ENCODE measurements at places on chromosomes 11 and 22.

DNA sequence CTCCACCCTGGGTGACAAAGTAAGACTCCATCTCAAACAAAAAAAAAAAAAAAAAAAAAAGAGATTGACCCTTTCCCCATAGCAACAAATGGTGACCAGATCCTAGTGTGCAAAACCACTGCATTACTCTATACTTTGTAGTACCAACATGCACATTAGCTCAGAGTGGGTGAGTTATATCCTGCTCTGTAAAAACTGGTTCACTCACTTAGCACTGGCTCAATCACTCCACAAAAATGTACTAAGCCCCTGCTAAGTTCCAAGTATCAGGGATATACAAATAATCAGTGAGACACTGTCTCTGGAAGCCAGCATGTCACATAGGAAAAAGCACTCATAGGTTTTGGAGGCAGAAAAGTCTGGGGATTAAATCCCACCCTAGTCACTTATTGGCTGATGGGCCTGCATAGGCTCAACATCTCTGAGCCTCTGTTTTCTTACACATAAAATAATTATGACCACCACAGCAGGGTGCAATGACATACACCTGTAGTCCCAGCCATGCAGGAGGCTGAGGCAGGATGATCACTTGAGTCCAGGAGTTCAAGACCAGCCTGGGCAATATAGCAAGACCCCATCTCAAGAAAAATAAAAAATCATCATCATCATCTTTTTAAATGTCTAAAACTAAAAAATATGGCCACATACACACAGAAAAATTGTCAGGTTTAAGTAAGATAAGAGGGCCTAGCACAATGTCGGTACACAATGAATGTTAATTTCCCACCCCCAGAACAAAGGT, 11.9 kb downstream of the FAM168A start:
- no peak for DNase-seq

DNA sequence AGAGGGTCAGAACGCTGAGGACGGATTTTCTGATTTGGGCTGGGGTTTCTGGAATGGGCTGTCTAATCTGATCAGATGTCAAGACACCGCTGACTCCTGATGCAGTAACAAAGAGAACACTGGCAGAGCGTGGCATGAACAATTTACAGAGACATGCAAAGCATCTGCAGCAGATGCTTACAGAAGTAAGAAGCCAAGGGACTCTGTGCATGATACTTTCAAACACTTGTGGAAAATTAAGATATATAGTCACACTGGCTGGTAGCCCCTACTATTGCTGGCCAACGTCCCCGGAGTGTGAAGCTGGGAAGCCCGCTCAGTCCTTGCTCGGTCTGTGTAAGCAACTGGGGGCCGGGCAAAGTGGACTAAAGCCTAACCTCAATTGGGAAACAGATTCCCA, 903.7 kb downstream of the BRD1 start:
- no peak for DNase-seq

- DNase-seq, result no peak
Measured at GRCh38 chr11:44421090-44421675, 111.2 kb upstream of the ALX4 start.

- DNase-seq, result no peak
Measured at GRCh38 chr11:12090761-12091258, 19.6 kb upstream of the MICAL2 start.

DNA sequence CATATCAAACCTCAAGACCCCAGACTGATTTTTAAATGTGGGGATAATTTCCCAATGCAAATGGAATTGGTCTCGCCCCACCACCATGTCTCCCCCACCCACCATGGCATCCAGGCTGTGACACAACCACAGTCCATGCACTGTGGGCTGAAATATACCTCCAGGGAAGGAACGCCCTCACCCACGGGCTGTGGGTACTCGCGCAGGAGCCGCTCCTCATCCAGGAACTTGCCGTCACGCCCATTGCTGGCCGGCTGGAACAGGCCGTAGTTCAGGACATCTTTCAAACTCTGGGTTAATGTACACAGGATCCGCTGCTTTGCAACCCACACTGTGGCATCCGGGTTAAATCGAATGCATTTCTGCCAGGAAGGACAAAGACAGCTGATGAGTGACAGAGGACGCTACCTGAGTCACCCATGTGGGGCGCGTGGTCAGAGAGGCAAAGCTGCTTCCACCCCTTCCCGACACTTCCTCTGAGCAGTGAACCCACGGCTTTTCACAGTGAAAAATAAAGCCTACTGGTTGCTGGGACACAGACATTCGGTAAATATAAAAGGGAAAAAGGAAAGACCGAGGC, 133.6 kb downstream of the SHANK2 start:
- DNase-seq, result no peak

DNA sequence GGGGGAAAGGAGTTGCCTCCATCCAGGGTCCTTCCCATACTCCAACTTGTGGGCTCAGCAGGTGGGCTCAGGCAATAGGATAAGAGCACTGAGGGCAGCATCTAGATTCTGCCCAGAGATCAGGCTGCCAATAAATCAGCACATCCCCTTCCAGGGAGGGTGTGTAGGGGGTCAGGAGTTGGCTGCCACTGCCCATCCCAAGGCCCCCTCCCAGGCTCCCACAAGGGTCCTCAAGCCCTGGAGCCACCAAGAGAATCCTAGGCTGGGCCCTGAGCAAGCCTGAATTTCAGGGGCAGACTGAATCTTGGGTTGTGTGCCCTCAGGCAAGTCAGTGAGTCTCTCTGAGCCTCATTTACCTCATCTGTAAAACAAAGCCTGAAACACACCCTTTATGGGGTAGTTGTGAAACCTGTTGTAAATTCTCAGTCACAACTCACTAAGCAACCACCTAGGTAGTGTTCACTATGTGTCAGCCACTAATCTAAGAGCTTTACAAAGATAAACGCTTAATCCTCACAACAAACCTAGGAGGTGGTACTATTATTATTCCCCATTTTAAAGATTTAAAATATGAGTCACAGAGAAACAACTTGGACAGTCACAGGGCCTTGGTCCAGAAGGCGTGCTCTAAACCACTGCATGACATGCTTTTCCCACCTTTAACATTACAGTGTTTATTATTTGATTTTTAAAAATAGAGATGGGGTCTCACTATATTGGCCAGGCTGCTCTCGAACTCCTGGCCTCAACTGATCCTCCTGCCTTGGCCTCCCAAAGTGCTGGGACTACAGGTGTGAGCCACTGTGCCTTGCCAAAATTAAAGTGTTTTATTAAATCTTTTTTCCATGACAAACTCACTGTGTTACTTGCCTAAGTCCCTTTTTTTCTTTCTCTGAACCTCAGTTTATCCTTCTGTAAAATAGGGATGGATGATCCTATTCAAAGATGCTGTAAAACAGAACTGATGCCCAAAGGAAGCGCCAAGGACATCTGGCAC, 36.2 kb downstream of the LMO1 start:
- DNase-seq, result peak; percentile 63

- no peak for DNase-seq
Measured at GRCh38 chr11:58771458-58771855, 39.7 kb upstream of the GLYAT start.

- no peak for DNase-seq
Measured at GRCh38 chr22:34805771-34806170, 260.2 kb upstream of the ISX start.

GRCh38 chr11:18144243-18144642, 11.9 kb downstream of the MRGPRX3 start:
- DNase-seq, result no peak

- DNase-seq, result no peak
Measured at GRCh38 chr22:40463017-40463631, 92.7 kb downstream of the SGSM3 start.

- no peak for DNase-seq
Measured at GRCh38 chr11:27447288-27448183, 25.1 kb downstream of the LGR4 start.

GRCh38 chr11:68303982-68304780, 8.2 kb upstream of the LRP5 start:
- DNase-seq, result peak; percentile 20

DNA sequence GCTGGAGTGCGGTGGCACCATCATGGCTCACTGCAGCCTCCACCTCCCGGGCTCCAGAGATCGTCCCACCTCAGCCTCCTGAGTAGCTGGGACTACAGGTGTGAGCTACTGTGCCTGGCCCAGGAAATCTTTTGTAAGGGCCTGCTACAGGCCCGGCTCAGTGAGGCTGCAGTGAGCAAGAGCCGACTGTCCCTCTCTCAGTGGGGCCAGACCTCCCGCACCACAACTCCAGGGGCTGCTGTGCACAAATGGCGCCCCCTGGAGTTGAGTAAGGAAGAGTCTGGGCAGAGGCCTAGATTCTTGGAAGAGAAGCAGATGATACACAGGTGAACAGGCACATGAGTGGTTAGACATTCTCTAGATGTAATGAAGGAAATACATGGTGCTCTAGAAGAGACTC, 7.0 kb downstream of the SERHL2 start:
- no peak for DNase-seq

GRCh38 chr11:3346587-3346986, 32.4 kb downstream of the ZNF195 start:
- DNase-seq, result no peak

- DNase-seq, result no peak
Measured at GRCh38 chr11:6617315-6617781, 1.9 kb downstream of the TPP1 start.

- no peak for DNase-seq
Measured at GRCh38 chr22:49614966-49615965, 212.4 kb downstream of the BRD1 start.

GRCh38 chr11:18617688-18618341, 16.3 kb downstream of the SPTY2D1 start:
- DNase-seq, result no peak

- DNase-seq, result no peak
Measured at GRCh38 chr11:117022526-117022925, 75.7 kb downstream of the SIK3 start.

GRCh38 chr22:22810018-22810427, 77.6 kb upstream of the IGLL5 start:
- DNase-seq, result no peak

- DNase-seq, result no peak
Measured at GRCh38 chr11:102177974-102178631, 67.9 kb downstream of the YAP1 start.

DNA sequence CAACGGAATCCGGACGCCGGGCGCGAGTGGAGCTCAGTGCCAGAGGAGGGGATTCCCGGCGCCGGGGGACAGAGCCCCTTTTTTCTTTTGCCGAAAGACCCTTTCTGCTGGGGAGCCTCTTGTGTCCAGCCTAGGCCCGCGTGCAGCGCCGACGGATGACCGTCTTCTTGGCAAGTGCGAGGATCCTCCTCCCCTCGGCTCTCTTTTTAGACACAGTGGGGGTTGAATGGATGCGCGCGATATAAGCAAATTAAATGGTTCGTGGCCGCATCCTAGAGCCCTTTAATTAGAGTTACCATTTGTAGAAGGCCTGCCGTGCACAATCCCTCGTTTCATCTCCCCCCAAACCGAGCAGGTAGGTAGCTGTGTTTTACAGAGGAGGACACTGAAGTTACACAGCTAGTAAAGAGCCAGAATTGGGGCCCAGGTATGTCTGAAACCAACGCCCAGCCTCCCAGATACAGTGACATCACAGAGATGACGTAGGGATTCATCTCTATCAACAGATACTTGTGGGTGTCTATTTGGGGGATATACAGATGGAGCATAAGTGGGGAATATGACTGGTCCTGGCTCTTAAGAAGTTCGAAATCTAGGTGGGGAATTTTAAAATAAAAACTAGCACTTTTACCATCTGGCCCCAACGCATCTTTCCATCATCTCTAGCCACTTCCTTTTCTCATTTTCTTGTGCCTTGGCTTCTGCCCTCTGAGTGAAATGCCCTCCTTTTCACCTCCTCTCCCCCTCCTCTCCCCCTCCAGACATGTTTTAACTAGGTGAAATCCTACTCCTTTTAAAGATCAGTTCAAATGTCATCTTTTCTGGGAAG, 875 bp downstream of the TCP11L1 start:
- DNase-seq, result no peak

- no peak for DNase-seq
Measured at GRCh38 chr11:7671347-7672215, 1.7 kb downstream of the CYB5R2 start.

DNA sequence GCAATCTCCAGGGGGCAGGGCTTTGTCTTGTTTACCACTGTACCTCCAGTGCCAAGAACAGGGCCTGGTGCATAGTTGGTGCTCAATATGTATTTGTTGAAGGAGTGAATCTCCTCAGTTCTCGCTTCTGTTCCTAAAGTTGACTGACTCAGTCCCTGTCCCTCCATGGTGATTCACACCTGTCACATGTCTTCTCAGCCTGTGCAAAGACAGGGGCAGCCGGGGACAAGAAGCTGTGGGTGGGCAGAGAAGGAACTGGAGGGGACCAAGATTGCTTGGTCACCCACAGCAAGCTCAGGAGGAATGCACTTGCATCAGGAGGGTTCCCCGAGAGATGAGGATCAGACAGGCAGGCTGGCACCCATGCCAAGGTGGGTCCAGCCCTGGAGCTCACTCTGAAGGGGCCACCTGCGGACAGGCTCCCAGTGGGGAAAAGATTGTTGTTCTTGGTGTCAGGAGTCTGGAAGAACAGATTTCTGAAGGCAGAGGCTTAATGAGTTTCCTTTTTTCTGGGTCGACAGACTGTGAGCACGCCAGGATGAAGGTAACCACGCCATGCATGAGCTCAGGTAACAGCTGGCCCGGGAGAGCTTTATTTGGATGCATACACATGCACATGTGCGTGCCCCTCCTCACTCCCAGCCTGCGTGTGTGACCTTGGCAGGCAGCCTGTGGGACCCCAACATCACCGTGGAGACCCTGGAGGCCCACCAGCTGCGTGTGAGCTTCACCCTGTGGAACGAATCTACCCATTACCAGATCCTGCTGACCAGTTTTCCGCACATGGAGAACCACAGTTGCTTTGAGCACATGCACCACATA, 16.9 kb downstream of the IL17RA start:
- DNase-seq, result no peak

- DNase-seq, result no peak
Measured at GRCh38 chr11:106091480-106092123, 14.1 kb downstream of the AASDHPPT start.

All from HAP-1 (cell line).